ENCODE measurements at places on chromosomes 12 and 14.

DNA sequence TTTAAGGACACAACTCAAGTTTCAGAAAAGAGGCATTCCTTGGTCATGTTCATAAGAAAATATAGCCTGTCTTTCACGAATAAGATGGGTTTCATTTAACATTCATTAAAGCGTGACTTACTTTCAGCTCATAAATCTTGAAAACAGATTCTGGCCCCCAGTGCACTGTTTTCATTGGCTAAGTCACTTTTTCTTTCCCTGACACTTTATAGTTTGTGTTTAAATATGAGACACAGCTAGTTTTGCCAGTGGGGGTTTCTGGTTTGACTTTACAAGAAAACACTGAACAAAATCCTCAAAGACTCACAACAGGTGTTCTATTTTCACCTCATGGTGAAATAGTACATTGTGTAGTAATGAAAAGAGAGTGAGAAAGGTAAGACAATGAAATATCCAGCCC is 65.9 kb downstream of the PHLDA1 start:
- DNase-seq, result no peak

- no peak for DNase-seq
Measured at GRCh38 chr14:56131865-56132833, 13.9 kb downstream of the PELI2 start.

GRCh38 chr12:9943240-9943639 is 11.1 kb upstream of the CLEC2A start:
- no peak for DNase-seq

DNA sequence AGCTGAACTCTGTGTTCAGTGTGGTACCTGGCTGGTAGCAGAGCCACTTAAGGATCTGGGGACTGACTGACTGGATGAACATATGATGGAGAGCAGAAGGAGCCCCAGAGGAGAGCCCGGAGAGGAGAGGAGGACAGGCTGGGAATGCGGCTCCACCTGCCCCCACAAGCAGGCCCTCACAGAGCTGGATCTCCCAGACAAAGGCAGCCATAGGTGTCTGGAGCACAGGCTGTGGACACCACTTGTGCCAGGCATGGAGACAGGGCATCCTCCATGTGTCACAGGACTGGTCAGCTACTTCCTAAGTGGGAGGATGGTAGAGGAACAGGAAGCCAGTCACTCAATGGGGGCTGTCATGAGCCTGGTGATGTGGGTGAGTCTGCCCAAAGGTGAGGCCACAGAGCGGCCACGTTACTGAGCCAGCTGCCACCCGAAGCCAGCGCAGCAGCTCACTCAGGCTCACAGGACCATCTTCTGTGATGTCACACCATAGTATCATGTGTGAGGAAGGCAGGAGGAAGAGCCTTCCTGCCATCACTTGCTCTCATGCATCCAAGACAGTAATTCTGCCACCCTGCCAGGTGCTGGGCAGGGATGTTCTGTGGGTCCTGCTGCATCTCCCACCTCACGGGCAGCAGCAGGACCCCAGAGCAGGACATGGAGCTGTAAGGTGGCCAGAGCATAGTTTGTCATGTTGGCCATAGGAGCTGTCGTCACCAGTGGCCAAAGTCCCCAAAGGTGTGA is 72.1 kb downstream of the PRIMA1 start:
- no peak for DNase-seq

DNA sequence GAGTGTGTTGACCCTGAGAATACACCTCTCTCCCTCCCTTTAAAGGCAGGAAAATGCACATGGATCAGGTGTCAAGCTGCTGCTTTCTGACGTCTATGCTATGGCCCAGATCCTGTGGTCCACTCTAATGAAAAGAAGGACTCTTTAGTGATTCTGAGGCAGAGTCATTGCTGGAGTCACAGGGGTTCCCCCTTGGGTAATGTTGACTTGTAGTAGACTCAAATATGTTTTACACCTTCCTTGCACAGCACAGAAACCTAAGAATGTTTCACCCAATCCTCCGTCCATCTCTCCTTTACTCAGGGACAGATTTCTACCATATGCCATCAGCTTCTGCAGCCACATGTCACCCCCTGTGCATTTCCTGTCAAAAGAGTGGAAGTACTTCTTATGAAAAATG is 525.4 kb downstream of the TMEM121 start:
- DNase-seq, result no peak

GRCh38 chr12:87952850-87953249 is 76.4 kb downstream of the C12orf50 start:
- no peak for DNase-seq

GRCh38 chr14:39175445-39176262 is 600 bp downstream of the PNN start:
- DNase-seq, result peak; percentile 33

GRCh38 chr12:46177837-46178608 is 90.8 kb downstream of the SLC38A1 start:
- no peak for DNase-seq

GRCh38 chr12:121958541-121959240 is 40.3 kb downstream of the CFAP251 start:
- DNase-seq, result no peak

GRCh38 chr14:81452341-81453133 is 52.4 kb upstream of the STON2 start:
- no peak for DNase-seq

- DNase-seq, result no peak
Measured at GRCh38 chr14:37185670-37186069, 12.1 kb upstream of the MIPOL1 start.
